Activated naive CD8-positive, alpha-beta T cell treated with anti-CD3 and anti-CD28 coated beads, Interleukin-2, amount 50 U/mL, for 16 hours (primary cell): ENCODE measurements at places on chromosomes 7 and 10.

DNA sequence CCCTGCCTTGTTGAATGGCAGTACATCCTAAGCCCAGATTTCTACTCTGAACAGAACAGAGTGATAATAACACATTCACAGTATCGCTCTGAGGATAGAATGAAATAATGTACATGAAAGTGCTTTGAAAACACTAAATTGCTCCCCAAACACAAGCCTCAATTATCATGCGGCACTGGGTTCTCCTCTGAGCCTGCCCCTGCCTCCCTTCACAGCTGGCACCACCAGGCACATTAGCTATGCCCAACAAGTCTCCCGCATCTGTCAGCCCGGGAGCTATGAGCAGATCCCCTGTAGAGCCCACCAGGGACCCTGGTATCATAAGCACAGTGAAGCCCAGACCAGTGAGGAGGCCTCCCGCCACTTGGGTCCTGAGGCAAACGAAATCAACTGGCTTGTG, 405.5 kb downstream of the GRID1 start:
- DNase-seq, result no peak

- DNase-seq, result no peak
Observed at GRCh38 chr10:89019569-89020327, 29.1 kb downstream of the FAS start.

- DNase-seq, result no peak
Observed at GRCh38 chr7:124779194-124779593, 13.6 kb upstream of the GPR37 start.

GRCh38 chr7:16420329-16420648, 1.0 kb downstream of the CRPPA start:
- DNase-seq, result no peak

- DNase-seq, result no peak
Observed at GRCh38 chr7:25187932-25188331, 40.4 kb downstream of the NPVF start.

GRCh38 chr7:80719261-80719660, 80.8 kb downstream of the CD36 start:
- DNase-seq, result no peak

DNA sequence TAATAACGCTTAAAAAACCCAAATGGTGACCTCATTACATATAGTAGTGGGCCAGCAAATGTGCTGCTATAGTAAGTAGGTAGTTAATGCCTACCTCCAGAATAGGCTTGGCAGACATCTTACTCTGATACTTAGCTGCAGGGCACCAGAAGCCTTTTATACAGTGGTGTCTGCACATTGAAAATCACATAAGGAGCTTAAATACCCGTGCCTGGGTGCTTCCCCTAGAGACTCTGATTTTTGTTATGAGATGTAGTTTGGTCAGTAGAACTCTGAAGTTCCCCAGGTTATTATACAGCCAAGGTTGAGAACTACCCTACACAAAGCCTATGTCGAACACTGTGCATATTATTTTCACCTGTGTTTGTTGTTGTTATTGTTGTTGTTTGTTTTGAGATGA, 47.2 kb downstream of the ANKIB1 start:
- DNase-seq, result no peak

- DNase-seq, result no peak
Observed at GRCh38 chr7:134996097-134996550, 9.8 kb downstream of the AGBL3 start.

DNA sequence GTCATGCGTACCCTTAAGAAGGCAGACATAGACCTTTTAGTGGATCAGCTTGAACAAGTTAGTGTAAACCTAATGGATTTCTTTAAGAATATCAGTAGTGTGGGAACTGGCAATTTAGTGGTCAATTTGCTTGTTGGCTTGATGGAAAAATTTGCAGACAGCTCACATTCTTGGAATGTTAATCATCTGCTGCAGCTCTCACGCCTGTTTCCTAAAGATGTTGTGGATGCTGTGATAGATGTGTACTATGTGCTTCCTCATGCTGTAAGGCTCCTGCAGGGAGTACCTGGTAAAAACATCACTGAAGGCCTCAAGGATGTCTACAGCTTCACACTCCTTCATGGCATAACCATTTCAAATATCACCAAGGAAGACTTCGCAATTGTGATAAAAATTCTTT, 103.4 kb downstream of the ABCA13 start:
- DNase-seq, result no peak

DNA sequence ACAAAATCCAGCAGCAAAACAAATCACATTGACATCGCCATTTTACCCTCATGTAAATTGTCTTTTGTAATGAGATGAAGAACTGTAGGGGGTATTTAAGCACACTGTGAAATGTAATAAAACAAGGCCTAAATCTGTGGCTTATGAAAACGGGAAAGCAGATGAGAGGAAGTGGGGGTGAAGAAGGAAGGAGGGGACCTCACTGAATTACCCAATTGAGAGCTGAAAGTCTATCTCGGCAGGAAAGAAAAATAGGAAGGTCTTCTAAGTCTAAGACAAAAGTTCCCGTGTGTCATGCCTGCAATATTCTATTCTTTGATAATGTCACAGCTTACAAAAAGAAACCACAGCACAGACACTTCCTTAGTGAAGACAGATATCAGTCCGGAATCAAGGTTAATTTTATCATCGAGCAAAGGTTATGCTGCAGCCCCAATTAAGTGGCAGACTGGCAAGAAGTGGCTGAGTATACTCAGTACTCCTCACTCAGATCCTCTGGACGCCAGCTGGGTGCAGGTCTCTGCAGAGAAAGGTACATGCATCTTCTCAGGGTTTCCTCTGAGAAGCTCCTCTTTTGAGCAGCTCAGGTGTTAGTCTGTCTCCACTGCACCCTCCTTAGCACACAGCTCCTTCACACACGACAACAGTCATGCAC, 239.7 kb downstream of the FANK1 start:
- no peak for DNase-seq

DNA sequence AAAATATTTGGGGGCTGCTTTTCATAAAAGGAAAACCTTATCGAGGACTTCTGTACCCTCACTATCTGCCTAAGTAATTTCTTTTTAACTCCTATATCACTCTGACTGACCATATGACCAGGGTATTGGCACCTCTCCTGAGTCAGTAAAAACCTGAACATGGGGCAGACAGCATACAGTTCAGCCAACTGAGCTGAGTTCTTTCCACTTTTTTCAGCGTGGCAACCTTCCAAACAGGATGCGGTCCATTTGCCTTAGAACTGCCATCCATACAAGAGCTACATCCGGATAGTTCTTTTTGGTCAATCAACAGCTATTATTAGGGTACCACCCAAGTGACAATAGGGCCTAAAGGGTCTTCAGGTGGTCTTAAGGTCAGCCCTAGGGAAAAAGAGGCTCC, 122.6 kb downstream of the MARCHF5 start:
- no peak for DNase-seq

DNA sequence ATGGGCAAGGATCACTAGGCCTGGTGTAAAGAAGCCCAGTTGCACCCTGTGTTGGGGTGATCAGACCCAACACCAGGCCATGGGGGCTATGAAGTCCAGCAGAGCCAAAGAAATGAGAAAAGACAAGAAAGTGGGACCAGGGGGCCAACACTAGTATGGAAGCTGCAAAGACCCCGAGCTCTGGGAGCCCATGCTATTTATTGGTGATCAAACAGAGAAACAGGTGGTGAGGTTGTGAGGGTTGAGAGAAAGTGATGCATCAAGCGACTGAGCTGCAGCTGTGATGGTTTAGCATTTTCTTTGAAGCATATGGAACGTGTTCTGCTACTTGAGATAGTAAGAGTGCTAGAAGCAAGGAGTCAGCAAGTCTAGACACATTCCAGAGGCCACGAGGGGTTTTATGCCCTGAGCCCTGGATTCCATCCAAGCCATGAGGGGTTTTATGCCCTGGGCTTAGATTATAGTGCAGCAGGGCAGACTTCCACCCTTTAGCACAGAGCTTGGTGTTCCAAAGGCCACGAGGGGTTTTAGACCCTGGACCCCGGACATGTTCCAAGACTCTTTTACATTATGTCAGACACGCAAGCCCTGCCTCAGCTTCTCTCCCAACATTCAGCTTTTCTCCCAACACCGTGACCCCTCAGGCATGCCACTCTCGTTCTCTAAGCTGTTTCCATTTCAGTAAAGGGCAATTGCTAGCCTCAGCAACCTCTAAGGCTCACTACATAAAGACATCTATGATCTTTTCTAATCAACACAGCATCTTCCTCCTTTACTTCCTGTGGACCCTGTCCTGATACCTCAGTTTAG, 43.1 kb upstream of the GPAM start:
- DNase-seq, result no peak

GRCh38 chr10:79247373-79248137, 99.7 kb upstream of the PPIF start:
- DNase-seq, result no peak

- DNase-seq, result no peak
Observed at GRCh38 chr7:37683246-37684120, at the start of gene GPR141. TSS of gene GPR141 (plus strand) at chr7:37683766. CDS start at chr7:37740394, 56,628 bp downstream.

DNA sequence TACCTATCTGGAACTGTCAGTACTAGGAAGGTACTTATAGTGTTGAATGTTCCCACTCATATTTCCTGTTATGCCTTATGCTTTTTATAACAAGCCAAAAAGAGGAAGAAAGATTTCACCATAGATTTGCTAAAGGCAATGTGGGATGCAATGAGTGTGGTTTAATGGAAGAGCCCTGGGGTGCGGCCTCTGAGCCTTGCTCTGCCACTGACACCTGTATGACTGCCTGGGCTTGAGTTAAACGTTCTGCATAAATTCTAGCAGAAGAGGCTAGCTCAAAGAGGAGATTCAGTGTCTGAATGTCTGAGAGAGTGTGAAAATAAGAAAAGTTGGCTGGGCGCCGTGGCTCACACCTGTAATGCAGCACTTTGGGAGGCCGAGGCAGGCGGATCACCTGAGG, 143.8 kb downstream of the TPST1 start:
- DNase-seq, result no peak

GRCh38 chr10:3995302-3996210, 210.5 kb upstream of the KLF6 start:
- no peak for DNase-seq

- DNase-seq, result no peak
Observed at GRCh38 chr10:79176949-79177602, 108.3 kb downstream of the ZMIZ1 start.

- no peak for DNase-seq
Observed at GRCh38 chr10:77832238-77832637, 94.3 kb downstream of the DLG5 start.

- DNase-seq, result no peak
Observed at GRCh38 chr7:99597762-99598501, at the start of gene TMEM225B. TSS of gene TMEM225B (plus strand) at chr7:99598267. CDS start at chr7:99604389, 6,122 bp downstream.

DNA sequence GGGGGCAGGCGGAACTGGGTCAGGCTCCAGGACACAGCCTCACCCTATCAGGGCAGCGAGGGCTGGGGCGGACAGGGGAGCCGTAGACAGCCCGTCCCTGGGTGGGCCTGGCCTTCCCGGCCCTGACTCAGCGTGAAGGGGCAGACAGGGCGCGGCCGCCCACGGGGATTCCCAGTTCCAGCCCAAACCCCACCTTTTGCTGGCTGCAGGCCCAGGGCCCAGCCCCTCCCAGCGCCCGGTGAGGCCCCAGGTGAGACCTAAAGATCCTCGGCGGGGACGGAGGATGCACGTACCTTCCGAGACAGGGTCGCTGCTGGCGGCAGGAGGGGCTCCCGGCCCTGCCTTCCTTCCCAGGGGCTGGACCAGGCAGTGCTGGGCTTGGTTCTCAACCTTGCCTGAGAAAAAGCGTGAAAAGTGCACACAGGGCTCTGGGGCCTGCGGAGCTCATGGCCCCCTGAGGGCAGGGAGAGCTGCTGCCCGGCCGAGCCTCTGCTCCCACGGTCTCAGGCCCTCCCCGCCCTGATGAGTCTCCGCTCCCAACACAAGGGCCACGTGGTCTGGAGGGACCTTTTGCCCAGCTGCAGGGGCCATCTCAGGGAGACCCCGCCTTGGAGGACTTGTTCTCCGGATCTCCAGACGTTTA, 43.9 kb upstream of the DNAJB6 start:
- no peak for DNase-seq

- DNase-seq, result no peak
Observed at GRCh38 chr10:54530299-54530698, 270.7 kb downstream of the PCDH15 start.

GRCh38 chr10:102335184-102335583, 60.3 kb upstream of the NFKB2 start:
- DNase-seq, result no peak

GRCh38 chr7:44291066-44291732, 34.2 kb downstream of the CAMK2B start:
- DNase-seq, result no peak

GRCh38 chr7:130845581-130846085, 111.6 kb upstream of the KLF14 start:
- no peak for DNase-seq

DNA sequence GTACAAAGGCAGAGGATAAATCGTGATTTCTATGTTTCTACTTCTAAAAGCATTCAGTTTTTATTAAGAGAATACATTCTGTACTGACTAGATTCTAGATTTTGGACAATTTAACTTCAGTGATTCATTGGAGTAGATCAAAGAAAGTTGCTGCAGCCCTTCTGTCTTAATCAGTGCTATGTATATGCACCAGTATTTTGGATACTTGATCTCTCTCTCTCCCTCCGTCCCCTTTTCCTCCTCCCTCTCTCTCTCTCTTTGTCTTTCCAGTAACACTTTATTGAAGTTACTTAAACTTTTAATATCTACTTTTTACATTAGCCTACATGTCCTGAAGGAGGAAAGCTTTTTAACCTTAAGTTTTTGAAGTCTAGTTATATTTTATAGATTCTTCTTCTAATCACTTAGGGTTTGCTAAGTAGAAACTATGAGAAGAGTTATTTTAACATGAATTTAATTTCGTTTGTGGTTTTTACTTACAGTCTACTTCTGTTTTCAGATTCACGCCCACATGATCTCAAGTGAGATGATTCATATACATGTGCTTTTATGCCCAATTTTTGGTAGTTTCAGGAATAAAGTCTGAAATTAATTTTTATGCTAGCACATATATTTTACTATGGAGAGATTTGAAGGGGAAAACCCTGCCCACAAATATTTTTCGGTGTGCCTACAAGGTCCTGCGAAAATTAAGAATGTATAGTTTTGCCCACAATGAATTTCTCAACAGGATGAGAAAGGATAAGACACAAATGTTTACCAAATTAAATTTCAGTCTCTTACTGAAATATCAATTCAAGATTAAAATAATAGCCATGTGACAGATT, 9.1 kb downstream of the MDFIC start:
- DNase-seq, result no peak

DNA sequence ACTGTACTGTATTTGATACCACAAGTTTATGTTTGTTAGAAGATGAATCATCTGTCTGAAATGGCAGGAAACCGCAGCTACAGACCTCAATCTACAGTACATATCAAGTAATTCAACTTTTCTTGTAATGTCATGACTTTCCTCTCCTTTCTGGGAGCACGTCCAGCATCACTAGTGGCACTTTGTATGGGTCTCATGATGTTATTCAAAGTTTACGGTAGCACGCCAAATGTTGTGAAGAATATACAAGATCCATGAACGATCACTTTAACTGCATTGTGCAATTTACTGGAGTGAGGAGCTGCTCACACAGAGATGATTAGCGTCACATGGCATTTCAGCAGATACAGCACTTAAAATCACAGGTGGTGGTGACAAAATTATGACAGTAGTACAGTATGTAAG, 257.8 kb upstream of the GNAI1 start:
- DNase-seq, result no peak

DNA sequence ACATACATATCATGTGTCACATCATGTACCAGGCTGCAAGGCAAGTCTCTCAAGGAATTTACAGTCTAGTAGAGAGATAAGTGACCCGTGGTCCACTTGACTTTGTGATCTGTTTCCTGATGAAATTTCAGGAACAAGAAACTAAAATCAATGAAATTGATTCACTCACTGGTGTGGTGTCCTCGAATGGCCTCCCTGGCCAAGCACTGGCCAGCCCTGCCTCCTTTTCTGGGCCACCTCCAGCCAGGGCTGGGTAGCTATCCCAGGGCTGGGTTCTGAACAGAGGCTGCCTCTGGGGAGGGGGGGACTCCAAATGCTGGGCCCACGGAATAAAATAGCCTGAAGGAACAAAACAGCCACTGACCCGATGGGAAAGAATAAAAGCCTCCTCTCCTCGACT, 182.2 kb downstream of the HERPUD2 start:
- no peak for DNase-seq
